Motor neuron (in vitro differentiated cells): ENCODE measurements at places on chromosomes 1 and 21.
A peak's percentile ranks its signal among the peaks of the same experiment; 100 is the strongest.

- ATAC-seq = no peak
Measured at GRCh38 chr1:205610901-205611466, 20.8 kb downstream of the ELK4 start.

DNA sequence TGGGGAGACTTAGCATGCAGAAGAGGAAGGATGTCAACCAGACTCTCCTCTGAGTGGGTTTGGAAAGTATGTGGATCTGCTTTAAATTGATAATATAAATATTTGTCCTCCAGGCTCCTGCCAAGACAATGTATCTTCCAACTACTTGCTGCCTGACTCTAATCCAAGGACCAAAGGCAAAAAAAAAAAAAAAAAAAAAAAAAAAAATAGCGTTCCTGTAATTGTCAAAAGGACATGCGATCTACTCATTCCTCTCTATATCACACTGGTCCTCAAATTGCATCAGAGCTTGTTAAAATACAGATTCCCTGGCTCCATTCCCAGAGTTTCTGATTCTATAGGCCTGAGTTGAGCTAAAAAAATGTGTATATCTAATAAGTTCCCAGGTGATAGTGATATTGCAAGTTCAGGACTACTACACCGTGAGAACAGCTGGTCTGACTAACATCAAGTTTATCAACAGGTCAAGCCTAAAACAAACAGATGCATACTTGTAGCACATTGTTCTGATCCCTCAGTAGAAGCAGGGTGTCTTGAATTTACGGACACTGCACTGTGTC lies 141.3 kb downstream of the TNR start:
- no peak for ATAC-seq

DNA sequence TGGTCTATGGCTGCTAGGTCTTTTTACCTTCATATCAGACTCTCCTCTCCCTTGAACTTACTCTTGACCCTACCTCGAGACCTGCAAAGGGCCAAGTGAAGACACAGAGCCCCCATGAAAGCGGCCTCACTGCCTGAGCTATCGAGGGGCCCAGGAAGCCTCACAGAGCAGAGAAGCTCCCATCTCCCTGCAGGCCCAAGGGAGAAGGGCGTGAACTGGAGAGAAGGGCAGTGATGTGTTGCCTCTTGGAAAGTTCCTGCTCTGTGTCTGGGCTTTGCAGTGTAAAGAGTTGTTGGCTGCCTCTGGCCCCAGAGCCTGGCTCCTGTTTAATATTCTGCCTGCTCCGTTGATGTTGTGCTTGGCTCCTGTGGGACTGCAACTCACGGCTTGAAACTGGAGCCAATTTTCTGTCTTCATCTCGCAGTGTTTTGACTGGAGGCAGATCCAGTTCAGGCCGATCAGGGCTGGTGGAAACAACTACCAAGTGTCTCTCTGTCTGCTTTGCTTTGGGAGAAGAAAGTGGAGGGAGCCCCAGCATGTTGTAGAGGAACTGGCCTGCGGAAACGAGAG lies 4.3 kb downstream of the SERTAD4 start:
- peak; percentile 11 for ATAC-seq

- no peak for ATAC-seq
Measured at GRCh38 chr1:203214871-203215270, 14.6 kb downstream of the CHIT1 start.

GRCh38 chr1:97297611-97298010 lies 576.0 kb downstream of the PTBP2 start:
- ATAC-seq = no peak

DNA sequence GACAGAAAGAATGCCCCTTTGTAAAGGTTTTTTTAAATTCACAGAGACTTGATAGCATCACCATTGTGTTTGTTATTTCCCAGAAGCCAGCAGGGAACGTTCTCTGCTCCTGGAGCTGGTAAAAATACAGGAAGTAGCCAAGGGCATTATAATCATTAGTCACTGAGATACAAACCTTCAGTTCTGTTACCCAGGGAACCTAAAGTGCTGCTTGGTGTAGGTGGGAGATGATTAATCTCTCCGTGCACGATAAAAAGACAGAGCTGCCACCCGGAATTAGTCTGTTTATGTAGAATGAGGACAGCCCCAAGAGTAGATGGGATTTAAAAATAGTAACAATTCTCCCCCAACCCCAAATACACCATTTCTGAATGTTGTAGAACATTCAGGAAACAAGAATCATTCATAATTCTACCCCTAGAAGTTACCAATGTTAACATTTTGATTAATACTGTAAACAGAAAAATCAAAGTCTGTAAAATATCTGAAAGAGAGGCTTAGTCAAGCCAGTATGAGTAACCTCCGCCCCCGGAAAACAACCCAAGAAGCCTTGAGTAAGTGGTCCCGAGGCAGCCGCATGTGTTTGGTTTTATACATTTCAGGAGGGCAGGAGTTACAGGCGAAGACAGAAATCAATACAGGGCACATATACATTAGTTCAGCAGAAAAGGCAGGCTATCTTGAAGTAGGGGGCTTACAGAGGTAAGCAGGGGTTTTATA lies 45.3 kb upstream of the CTBS start:
- peak; percentile 61 for ATAC-seq

DNA sequence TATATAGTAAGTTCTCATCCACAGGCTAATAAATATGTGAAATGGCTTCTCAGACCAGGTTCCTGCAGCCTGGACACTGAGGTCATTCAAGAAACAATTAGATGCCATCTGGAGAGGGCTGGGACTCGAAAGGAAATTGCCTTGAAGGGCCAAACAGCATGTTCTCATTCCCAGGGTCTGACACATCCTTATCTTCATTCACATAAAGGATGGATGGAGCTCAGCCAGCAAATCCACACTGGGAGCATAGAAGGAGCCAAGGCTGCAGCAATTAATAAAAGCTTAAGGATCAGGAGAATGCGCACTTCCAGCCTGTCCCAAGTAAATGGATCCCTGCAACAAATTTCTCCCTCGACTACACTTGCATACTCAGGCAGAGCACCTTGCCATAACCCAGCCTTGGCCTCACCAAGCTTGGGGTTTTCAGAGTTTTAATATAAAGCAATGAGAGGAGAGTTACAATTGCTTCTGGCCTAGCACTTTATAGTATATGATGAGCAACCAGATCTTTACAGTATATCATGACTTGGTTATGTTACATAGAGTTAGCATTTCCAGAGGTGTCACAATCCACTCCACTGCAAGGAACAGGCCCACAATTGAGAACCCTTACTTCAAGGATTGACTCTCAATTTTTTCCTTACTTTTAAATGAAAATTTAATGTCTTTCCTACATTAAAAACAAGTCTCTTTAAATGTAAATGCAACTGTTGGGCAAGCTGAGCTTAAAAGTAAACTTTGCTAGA lies 55.9 kb downstream of the BCAR3 start:
- ATAC-seq = peak; percentile 63

- ATAC-seq = no peak
Measured at GRCh38 chr1:219538886-219539285, 74.0 kb downstream of the ZC3H11B start.

- ATAC-seq = no peak
Measured at GRCh38 chr1:228456252-228457016, 30.7 kb upstream of the RNF187 start.

DNA sequence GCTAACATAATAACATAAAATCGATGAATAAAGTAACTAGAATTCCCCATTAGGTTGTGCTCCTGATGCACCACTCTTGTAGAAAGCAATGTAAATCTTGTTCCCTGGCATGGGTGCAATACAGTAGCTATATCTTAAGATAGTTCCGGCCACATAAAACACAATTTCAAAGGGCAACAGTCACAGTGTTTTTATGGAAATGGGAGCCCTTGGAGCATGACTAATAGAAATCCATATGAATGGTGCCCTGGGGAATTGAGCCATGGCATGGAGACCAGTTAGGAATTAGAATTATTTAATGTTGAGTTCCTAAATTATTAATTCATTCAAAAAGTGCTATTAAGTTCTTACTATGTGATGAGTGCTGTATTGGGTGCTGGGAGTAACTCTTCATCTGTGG lies 118.7 kb downstream of the KCNK2 start:
- peak; percentile 74 for ATAC-seq

DNA sequence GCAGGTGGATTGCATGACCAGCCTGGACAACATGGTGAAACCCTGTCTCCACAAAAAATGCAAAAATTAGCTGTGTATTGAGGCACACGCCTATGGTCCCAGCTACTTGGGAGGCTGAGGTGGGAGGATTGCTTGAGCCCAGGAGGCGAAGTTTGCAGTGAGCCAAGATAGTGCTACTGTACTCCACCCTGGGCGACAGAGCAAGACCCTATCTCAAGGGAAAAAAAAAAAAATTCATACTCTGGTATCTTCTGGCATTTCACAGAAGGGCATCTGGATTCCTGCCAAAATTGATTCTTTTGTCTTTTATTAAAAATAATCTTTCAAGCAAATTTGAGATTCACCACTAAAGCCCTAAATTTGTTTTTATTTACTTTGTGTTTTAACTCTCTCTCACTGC lies 19.2 kb downstream of the CLIC4 start:
- ATAC-seq = no peak
